ENCODE measurements at places on chromosomes 11 and 22.

GRCh38 chr22:50193621-50194020 lies 7.2 kb upstream of the SELENOO start:
- no peak for DNase-seq

GRCh38 chr11:126518972-126519690 lies 163.6 kb downstream of the ST3GAL4 start:
- no peak for DNase-seq

- no peak for DNase-seq
Observed at GRCh38 chr11:129720156-129720555, 95.5 kb upstream of the TMEM45B start.

- DNase-seq = no peak
Observed at GRCh38 chr11:76850130-76850529, 10.6 kb upstream of the ACER3 start.

GRCh38 chr11:69568809-69569097 lies 72.2 kb upstream of the CCND1 start:
- DNase-seq = no peak

GRCh38 chr11:12497431-12497830 lies 120.1 kb downstream of the PARVA start:
- no peak for DNase-seq

- DNase-seq = no peak
Observed at GRCh38 chr11:117840881-117841550, 16.5 kb upstream of the FXYD2 start.

DNA sequence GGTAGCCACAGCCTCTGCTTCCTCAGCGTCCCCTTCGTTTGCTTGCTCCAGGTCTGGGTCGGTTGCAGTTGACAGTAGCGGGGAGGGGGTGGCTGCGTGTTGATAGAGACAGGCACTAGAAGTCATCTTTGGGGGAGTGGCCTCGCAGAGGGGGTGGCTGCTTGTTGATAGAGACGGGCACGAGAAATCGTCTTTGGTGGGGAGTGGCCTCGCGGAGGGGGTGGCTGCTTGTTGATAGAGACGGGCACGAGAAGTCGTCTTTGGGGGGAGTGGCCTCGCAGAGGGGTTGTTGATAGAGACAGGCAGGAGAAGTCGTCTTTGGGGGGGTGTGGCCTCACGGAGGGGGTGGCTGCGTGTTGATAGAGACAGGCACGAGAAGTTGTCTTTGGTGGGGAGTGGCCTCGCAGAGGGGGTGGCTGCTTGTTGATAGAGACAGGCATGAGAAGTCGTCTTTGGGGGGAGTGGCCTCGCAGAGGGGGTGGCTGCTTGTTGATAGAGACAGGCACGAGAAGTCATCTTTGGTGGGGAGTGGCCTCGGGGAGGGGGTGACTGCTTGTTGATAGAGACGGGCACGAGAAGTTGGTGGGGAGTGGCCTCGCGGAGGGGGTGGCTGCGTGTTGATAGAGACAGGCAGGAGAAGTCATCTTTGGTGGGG lies 328.3 kb downstream of the TBC1D22A start:
- DNase-seq = no peak

DNA sequence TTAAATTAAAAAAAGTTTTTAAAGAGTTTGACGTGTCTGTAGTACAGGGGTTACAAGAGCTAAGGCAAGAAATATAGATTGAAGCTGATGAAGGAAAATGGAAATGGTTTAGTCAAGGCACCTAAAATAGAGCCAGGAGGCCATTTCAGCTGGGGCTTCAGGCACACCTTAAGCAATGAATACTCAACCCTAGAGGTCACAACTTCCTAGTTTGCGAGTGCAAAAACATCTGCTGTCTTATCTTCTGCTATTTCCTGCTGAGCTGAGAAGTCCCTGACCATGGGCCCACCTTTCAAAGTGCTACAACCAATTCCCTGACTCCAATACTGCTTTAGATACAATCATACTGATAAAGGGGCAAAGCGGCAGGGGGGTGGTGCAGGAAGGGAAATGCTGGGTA lies 87.4 kb downstream of the DLG2 start:
- DNase-seq = no peak

DNA sequence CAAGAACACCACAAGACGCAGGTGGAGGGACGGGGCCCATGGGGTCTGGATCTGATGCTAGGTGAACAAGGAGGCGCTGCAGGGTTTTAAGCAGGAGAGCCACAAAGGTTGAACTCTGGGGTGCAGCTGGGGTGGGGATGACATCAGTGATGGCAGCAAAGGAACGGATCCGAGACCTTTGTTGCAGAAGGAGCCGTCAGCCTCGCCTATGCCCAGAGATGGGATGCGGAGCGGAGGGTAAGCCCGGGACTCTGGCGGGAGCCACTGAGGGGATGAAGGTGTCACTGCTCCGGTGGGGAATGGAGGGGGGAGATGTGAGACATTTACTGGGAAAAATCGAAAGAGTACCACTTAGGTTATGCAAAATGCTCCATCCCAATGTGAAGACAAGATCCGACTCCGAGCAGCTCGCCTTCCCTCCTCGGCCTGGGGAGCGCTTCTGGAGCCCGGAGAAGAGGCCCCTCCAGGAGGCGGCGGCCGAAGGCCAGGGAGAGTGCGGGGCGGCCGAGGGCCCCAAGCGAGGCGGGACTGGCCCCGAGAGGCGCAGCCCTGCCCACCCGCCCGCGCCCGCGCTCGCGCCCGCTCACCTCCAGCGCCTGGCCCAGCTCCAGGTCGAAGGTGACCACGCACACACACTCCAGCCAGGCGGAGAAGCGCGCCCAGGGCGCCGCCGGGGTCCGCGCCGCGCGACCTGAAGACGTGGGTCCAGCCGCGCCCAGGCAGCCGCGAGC lies 422 bp downstream of the DENND6B start:
- no peak for DNase-seq

GRCh38 chr22:48717883-48718817 lies 1109.5 kb downstream of the BRD1 start:
- DNase-seq = no peak

GRCh38 chr11:79547256-79547655 lies 106.4 kb upstream of the TENM4 start:
- no peak for DNase-seq

DNA sequence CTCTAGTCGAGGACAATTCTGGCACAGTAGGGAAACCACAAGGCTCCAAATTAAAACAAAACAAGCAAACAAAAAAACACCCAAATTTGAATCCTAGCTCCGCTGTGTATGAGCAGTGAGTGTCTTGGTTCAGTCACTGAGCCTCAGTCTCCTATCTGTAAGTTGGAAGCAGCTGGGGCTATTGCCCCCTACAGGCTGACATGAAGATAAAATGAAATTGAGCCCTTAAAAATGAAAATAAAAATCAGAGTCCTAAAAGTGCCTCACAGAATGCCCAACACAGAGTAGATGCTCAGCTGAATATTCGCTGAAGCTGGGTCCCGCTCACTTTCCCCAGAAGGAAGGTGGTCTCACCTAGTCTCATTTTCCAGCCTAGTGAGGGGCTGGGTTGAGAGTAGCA lies 65.2 kb downstream of the PDE2A start:
- DNase-seq = no peak

GRCh38 chr11:122038543-122038942 lies 77.5 kb downstream of the BLID start:
- DNase-seq = no peak

GRCh38 chr11:7910286-7910788 lies 20.7 kb downstream of the OR10A6 start:
- no peak for DNase-seq

DNA sequence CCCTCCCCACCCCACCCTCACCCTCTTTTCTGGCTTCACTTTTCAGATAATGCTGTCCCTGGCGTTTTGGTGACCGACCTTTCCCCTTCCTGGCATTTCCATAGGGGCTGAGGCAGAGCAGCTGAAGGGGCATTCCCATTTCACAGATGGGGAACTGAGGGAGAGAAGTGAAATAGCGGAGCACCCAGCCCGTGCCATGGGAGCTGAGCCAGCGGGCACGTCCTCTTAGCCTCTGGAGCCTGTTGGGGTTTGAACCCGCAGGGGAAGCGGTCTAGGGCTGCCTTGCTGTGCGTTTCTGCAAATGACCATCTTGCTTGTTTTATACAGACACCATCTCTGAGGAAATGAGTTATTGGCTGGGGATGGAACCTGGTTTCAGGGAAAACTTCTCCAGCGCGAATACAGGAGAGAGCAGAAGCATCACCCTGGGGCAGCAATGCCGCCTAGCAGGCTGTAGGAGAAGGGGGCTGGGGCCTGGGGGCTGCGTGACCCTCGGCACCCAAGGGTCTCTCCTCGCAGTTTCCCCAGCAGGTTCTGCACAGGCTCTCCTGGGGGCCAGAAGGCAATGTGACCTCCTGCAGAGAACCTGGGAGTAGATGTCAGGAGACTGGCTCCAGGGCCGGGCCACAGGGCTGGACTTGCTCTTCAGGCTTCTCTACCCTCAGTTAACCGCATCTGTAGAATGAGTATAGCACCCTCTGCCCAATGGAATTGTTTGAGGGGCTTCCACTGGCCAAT lies 1.5 kb downstream of the PTPRJ start:
- DNase-seq = no peak

- no peak for DNase-seq
Observed at GRCh38 chr11:61309739-61310138, 14.6 kb upstream of the VWCE start.

Data from activated naive CD4-positive, alpha-beta T cell (primary cell).